ENCODE measurements at places on chromosomes 4 and X. TPM values are rescaled to one million over a fixed set of nuclear protein-coding genes. Genes with fewer than 3 reads are reported as not detected.

Gene TEC
- 1.7 TPM for total RNA-seq

Gene BST1
- total RNA-seq, result 6.0 TPM

Gene TSPAN7
- 52.2 TPM for total RNA-seq

GRCh38 chrX:107632346-107632745 is 4.0 kb downstream of the PRPS1 start:
- DNase-seq, result no peak
- no peaks in the 10 kb centered on the region for H3K36me3 ChIP-seq
- no peaks in the 10 kb centered on the region for H3K27me3 ChIP-seq
- peaks cover 19% of the 10 kb centered on the region for H3K4me1 ChIP-seq
